Right ventricle myocardium inferior (tissue), 1 donor: ENCODE measurements at places on chromosomes 16 and 17. TPM values are rescaled to one million over a fixed set of nuclear protein-coding genes. Genes with fewer than 3 reads are reported as not detected.

DNA sequence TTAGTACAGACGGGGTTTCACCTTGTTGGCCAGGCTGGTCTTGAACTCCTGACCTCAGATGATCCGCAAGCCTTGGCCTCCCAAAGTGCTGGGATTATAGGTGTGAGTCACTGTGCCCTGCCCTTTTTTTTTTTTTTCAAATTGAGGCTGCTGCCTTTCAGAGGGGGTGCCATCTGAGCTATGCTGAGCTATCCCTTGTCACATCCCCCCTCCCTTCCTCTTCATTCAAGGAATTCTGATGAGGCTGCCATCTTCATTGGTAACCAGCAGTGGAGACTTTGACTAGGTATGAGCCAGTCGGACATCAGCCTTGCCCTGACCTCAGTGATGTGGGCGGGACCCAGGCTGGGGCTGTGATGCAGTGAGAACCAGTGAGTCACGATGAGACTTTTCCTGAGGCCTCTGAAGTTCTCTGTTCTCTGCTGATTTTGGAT lies 24.4 kb upstream of the GPT2 start:
- DNase-seq, result no peak

GRCh38 chr16:13510425-13511151 lies 409.4 kb upstream of the ERCC4 start:
- DNase-seq, result no peak

GRCh38 chr17:81518785-81519283 lies 6.2 kb upstream of the ACTG1 start:
- peak; percentile 84 for DNase-seq

DNA sequence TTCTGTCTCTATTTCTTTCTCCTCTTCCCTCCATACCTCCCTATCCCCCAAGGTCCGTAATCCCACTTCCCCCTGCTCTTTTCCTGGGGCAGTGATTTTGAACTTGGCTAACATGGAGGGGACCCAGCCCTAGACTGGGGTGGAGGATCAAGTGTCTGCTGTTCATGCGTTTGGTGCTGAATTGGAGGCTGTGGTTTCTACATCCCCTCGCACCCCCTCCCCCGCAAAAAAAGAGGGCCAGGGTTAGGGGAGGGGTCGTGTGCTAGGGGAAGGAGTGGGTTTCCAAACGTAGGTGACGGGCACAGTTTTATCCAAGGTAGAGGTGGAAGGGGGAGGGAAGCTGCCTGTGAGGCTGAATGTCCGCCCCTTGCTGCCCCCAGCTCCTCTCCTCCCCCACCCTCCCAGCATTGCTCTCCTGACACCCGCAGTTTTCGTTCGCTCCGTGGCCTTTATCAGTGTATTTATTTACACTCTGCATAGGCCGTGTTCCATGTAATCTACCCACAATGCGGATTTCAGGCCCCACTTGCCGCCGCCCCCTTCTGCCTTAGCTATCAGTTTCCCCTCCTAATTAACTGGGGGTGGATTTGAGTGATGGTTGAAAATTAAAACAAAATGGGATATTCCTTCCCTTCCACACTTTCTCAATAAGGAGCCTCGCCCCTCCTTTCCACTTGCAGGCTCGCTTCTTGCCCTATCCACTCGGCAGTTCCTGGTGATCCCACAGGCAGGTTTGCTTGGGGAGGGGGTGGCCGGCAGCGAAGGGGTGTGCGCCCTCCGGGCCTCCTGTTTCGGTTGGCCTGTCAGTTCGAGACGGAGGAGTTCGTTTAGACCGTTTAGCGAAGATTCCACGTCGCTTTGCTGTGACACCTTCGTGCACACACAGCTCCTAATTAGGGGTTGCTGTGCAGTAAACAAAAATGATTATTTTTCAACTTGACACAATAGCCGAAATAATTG lies 2.0 kb downstream of the GNAO1 start:
- DNase-seq, result no peak

The SCARF1 gene
- total RNA-seq, result 12.4 TPM

The DRC7 gene
- total RNA-seq, result not detected

The ZFP90 gene
- total RNA-seq, result 9.5 TPM

The TSPAN10 gene
- 0.24 TPM for total RNA-seq
